ENCODE measurements at places on chromosomes 1 and 21. TPM values are rescaled to one million over a fixed set of nuclear protein-coding genes. Genes with fewer than 3 reads are reported as not detected.

The CHODL gene
- total RNA-seq, result not detected

The RNPEP gene
- total RNA-seq, result 43.6 TPM

DNA sequence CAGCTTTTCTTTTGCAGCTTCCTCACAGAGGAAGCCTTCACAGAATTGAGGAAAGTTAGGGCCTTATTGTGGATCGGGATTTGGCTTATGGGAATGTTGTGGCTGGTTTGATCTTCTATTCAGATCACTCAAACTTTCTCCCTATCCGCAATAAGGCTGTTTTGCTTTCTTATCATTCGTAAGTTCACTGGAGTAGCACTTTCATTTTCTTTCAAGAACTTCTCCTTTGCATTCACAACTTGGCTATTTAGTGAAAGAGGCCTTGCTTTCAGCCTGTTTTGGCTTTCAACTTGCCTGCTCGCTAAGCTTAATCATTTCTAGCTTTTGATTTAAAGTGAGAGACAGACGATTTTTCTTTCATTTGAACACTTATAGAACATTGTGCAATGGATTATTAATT is 181.9 kb upstream of the B3GALT2 start:
- H3K27ac ChIP-seq, result no peak overlapping the region
- no peak for DNase-seq
- no peaks in the 10 kb centered on the region for H3K36me3 ChIP-seq
- peak overlapping the region; percentile 32 for H3K4me3 ChIP-seq
- H3K4me1 ChIP-seq, result peaks cover 4% of the 10 kb centered on the region
- peaks cover 6% of the 10 kb centered on the region for H3K27me3 ChIP-seq

GRCh38 chr1:94743862-94744261 is 76.3 kb upstream of the SLC44A3 start:
- H3K27ac ChIP-seq, result no peak overlapping the region
- H3K4me1 ChIP-seq, result peaks cover 6% of the 10 kb centered on the region

GRCh38 chr21:43972850-43973633 is 39.1 kb upstream of the TRAPPC10 start:
- peaks cover 10% of the 10 kb centered on the region for H3K4me1 ChIP-seq
- H3K27me3 ChIP-seq, result no peaks in the 10 kb centered on the region
- H3K4me3 ChIP-seq, result no peak overlapping the region
- peaks cover 41% of the 10 kb centered on the region for H3K36me3 ChIP-seq
- H3K27ac ChIP-seq, result no peak overlapping the region

- H3K4me1 ChIP-seq, result peaks cover under 1% of the 10 kb centered on the region
- no peak for DNase-seq
- peaks cover 6% of the 10 kb centered on the region for H3K27me3 ChIP-seq
- H3K36me3 ChIP-seq, result no peaks in the 10 kb centered on the region
- H3K27ac ChIP-seq, result no peak overlapping the region
- no peak overlapping the region for H3K4me3 ChIP-seq
Observed at GRCh38 chr1:244773513-244773912, 61.9 kb upstream of the COX20 start.

GRCh38 chr1:24557711-24558131 is 1.8 kb downstream of the NCMAP start:
- no peak overlapping the region for H3K4me3 ChIP-seq
- no peak overlapping the region for H3K27ac ChIP-seq
- peaks cover 4% of the 10 kb centered on the region for H3K4me1 ChIP-seq
- DNase-seq, result no peak

GRCh38 chr1:116529681-116530080 is 41.1 kb downstream of the CD58 start:
- no peak overlapping the region for H3K4me3 ChIP-seq
- DNase-seq, result no peak
- peaks cover 8% of the 10 kb centered on the region for H3K4me1 ChIP-seq
- H3K27me3 ChIP-seq, result no peaks in the 10 kb centered on the region
- peaks cover 87% of the 10 kb centered on the region for H3K36me3 ChIP-seq

The AIM2 gene
- total RNA-seq, result 101 TPM

The KDF1 gene
- not detected for total RNA-seq

- peaks cover 34% of the 10 kb centered on the region for H3K36me3 ChIP-seq
- no peak for DNase-seq
- H3K4me1 ChIP-seq, result peaks cover 41% of the 10 kb centered on the region
- H3K27me3 ChIP-seq, result no peaks in the 10 kb centered on the region
- peak overlapping the region; percentile 64 for H3K27ac ChIP-seq
Observed at GRCh38 chr1:234473118-234473517, 5.9 kb downstream of the TARBP1 start.

The OR2L3 gene
- total RNA-seq, result not detected

DNA sequence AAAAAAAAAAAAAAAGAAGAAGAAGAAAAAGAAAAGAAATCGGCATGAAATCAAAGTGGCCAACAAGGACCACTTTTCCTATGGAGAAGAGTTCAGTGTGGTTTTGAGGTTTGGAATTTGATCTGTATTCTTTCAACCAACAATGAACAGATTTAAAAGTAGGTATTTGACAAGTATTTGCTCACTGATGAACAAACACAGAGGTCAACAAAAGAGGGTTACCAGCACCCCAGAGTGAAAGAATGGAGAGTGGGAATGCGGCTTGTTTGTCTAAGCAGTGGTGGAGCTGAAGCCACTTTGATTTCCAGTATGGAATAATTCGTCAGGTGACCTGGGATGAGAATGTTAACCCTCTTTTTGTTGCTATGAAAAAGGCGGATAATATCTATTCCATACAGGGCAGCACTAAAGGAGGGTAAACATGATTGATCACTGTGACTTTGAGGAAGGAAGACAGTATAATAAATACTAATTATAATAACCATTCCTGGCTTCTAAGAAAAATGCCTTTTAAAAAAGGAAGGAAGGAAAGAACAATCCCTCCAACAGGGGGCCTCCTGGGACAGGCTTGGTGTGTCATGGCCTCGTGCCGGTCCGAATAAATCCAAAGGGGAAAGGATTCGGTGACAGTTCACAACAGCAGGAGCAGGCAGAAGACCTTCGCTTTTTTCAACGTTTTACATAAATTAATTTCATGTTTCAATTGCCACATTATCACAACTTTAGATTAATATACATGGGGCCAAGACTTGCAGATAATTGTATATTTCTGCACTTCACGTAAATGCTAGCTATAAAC is 37.2 kb upstream of the SIM2 start:
- no peaks in the 10 kb centered on the region for H3K4me1 ChIP-seq
- DNase-seq, result no peak
- H3K27ac ChIP-seq, result no peak overlapping the region
- H3K27me3 ChIP-seq, result peaks cover 15% of the 10 kb centered on the region
- H3K4me3 ChIP-seq, result no peak overlapping the region

The STPG1 gene
- 4.9 TPM for total RNA-seq

The NTNG1 gene
- not detected for total RNA-seq

The SFN gene
- 0.62 TPM for total RNA-seq

DNA sequence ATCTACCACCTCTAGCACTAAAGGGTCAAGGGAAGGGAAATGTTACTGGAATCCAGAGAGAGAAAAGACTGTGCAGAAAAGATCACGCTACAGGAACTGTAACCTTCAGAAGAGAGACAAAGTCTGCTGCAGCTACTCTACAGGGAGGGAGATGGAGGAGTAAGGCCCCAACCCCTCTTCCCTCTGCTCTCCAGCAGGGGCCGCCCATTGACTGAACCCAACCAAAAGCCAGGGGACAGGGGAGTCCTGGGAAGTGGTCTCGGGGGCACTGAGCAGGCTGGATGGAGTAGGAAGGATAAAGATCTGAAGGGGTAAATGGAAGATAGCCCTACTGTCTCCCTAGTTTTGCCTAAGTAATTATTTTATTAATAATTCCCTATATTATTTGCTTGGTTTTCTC is 72.8 kb upstream of the NR5A2 start:
- peaks cover 35% of the 10 kb centered on the region for H3K27me3 ChIP-seq
- DNase-seq, result no peak
- no peak overlapping the region for H3K27ac ChIP-seq
- H3K36me3 ChIP-seq, result no peaks in the 10 kb centered on the region
- no peak overlapping the region for H3K4me3 ChIP-seq
- H3K4me1 ChIP-seq, result no peaks in the 10 kb centered on the region

DNA sequence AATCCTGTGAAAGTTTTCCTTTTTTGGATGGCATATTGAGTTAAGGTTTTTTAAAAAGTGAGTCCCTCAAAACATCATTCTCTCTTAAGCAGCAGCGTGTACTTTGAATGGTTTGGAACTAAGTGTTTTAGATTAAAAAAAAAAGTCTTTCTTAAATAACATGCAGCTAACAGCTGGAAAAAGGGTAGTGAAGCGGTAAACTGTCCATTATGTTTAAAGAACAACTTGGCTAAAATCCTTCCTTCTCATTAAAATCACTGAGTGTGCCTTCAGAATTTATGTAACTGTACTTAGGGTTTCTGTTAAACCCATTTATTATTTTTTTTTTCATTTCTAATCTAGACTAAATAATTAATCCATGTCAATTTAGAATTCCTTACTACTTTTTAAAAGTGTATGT is 254.2 kb upstream of the ADAMTS5 start:
- no peaks in the 10 kb centered on the region for H3K27me3 ChIP-seq
- no peaks in the 10 kb centered on the region for H3K36me3 ChIP-seq
- H3K4me3 ChIP-seq, result no peak overlapping the region
- H3K27ac ChIP-seq, result no peak overlapping the region

DNA sequence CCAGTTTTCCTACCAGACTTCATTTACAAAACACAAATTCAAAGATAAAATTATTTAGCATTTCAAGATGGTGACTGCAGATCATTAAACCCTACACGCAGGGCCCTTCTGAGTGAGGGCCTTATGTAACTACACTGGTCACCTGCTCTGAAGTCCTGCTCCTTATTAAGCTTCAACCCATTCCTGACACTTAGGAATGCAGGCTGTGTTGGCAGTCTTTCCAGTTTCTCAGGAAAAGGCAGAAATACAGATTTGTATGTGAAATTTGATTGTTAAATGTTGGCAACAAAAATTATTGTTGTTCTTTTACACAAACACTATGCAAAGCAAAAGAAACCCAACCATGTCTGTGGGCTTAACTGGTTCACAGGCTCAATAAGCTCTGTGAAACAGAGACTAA is 25.8 kb upstream of the BCAS2 start:
- H3K36me3 ChIP-seq, result no peaks in the 10 kb centered on the region
- no peak overlapping the region for H3K4me3 ChIP-seq
- H3K27me3 ChIP-seq, result peaks cover 3% of the 10 kb centered on the region
- no peak overlapping the region for H3K27ac ChIP-seq
- H3K4me1 ChIP-seq, result no peaks in the 10 kb centered on the region

DNA sequence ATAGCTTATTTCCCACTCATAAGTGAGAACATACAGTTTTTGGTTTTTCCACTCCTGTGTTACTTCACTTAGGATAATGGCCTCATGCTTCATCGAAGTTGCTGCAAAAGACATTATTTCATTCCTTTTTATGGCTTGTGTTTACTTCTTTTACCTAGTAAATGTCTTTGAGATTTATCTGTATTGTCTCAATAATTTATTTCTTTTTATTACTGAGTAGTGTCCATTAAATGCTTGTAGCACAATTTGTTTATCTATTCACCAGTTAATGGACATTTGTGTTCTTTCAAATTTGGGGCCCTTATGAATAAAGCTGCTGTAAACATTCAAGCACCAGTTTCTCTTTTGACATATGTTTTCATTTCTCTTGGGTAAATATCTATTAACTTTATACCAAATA is 86.0 kb downstream of the UCHL5 start:
- peaks cover 2% of the 10 kb centered on the region for H3K4me1 ChIP-seq
- no peaks in the 10 kb centered on the region for H3K36me3 ChIP-seq
- no peak for DNase-seq
- no peak overlapping the region for H3K27ac ChIP-seq
- H3K4me3 ChIP-seq, result no peak overlapping the region
- H3K27me3 ChIP-seq, result no peaks in the 10 kb centered on the region

The DOCK7 gene
- 21.2 TPM for total RNA-seq

DNA sequence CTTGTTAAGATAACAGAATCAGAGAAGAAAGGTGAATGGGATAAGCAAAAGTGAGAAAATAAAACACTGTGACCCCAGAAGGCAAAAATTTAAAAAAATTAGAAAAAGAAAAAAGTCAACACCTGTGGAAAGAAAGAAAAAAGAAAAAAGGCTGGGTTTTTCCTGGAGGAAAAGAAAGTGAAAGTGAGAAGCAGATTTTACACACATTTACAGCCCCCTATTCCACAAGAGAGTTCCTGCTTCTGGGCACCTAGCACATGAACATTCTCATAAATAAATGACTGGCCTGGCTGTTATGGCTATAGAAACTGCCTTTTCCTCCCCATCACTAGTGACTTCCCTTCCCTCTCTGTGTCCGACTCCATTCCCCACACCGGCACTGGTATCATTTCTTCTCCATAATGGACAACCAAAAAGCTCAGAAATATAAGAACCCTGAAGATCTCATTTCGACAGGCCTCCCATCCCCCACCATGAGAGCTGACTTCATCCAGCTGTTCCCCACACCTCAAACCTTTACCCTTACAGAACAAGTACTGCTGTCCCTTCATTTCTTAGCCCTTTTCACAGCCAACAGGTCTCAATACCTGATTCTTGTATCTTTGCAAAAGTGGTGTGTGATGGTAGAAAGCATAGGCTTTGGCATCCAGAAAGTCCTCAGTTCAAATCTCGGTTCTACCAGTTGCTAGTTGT is 12.6 kb downstream of the MTF1 start:
- H3K27ac ChIP-seq, result peak overlapping the region; percentile 2
- peaks cover 24% of the 10 kb centered on the region for H3K36me3 ChIP-seq
- no peak for DNase-seq
- H3K4me3 ChIP-seq, result peak overlapping the region; percentile 48

The COL9A2 gene
- total RNA-seq, result 18.7 TPM

The CRP gene
- total RNA-seq, result not detected

GRCh38 chr21:35995522-35996088 is 64.7 kb downstream of the SETD4 start:
- no peak overlapping the region for H3K4me3 ChIP-seq
- no peak overlapping the region for H3K27ac ChIP-seq
- H3K4me1 ChIP-seq, result peaks cover 2% of the 10 kb centered on the region
- no peak for DNase-seq

GRCh38 chr1:68087184-68087583 is 36.8 kb upstream of the DIRAS3 start:
- no peak for DNase-seq
- no peaks in the 10 kb centered on the region for H3K36me3 ChIP-seq
- H3K27me3 ChIP-seq, result no peaks in the 10 kb centered on the region
- H3K4me3 ChIP-seq, result no peak overlapping the region
- H3K27ac ChIP-seq, result no peak overlapping the region
- no peaks in the 10 kb centered on the region for H3K4me1 ChIP-seq

The C4BPB gene
- 0.23 TPM for total RNA-seq

DNA sequence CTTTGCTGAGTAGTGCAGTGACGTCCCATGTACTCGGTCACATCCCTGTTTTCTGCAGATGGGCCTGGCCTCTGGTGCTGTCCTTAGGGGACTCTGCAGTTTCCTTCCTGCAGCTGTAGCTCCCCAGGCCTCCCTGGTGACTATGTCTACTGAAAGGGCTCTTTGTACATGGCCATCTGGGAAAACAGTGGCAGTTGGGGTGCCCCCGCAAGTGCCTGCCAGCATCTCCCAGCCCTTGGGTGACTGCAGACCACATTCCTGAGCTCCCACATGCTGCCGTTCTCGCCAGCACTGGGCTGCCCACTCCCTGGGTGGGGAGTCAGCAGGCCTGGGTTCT is 37.5 kb upstream of the KCNA10 start:
- DNase-seq, result no peak
- H3K4me3 ChIP-seq, result no peak overlapping the region
- no peaks in the 10 kb centered on the region for H3K36me3 ChIP-seq
- H3K4me1 ChIP-seq, result peaks cover 2% of the 10 kb centered on the region
- no peak overlapping the region for H3K27ac ChIP-seq
- peaks cover 52% of the 10 kb centered on the region for H3K27me3 ChIP-seq
